ENCODE measurements at places on chromosomes 16 and 17.

DNA sequence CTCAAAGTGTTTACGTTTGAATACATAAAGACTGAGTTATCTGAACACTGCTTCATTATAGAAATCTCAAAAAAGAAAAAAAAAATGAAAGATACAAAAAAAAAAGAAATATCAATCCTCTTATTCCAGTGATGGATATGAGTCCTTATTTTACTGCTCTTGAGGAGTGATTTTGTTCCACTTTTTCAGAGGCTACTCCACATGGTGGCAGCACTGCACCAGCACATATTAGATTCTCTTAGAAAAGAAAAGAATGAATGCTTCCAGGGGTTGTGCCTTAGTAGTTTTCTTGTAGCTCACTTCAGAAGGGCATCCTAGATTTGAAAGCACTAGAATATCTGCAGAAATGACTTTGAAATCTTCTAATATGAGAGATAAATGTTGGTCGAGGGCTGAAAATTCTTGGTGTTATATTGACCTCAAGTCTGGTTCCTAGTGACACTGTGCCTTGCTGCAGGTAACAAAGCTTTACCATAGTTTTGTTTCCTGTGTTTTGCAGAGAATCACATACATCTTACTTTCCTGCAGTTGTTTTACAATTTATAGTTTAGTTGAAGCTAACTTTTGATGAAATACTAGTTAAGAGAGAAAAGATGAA, 25.9 kb downstream of the AP2B1 start:
- DNase-seq: peak; percentile 52

- no peak for DNase-seq
Measured at GRCh38 chr17:57563958-57564357, 181.1 kb downstream of the CCDC182 start.

GRCh38 chr17:78378225-78379130, at the start of gene PGS1:
Gene PGS1, plus strand, starts transcription at chr17:78378649. Its CDS starts 17 bp downstream, at chr17:78378666.
- DNase-seq: peak; percentile 80

DNA sequence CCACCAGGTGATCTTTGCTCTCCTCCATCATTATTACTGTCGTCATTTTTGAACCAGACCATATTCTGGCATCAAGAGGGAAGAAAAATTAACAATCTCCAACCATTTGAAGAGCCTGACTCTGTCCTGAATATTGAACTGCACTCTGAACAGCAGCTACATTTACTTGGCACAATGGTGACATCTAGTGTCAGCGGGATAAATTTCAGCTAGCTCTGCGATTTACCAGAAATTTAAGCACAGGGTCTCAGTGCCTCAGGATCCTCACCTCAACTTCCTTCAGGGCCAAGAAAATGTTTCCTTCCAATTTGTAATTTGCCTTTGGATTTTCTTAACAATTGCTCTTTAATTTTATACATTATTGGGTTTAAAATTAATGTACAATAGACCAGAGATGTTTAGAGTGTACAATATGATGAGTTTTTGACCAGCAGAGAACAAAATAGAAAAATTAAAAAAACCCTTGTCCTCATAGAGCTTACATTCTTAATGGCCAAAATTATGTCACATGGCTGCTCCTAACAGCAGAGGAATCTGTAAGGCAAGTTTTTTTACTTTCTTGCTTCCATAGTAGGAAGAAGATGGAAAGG, 10.7 kb upstream of the ZNF19 start:
- DNase-seq: peak; percentile 68

DNA sequence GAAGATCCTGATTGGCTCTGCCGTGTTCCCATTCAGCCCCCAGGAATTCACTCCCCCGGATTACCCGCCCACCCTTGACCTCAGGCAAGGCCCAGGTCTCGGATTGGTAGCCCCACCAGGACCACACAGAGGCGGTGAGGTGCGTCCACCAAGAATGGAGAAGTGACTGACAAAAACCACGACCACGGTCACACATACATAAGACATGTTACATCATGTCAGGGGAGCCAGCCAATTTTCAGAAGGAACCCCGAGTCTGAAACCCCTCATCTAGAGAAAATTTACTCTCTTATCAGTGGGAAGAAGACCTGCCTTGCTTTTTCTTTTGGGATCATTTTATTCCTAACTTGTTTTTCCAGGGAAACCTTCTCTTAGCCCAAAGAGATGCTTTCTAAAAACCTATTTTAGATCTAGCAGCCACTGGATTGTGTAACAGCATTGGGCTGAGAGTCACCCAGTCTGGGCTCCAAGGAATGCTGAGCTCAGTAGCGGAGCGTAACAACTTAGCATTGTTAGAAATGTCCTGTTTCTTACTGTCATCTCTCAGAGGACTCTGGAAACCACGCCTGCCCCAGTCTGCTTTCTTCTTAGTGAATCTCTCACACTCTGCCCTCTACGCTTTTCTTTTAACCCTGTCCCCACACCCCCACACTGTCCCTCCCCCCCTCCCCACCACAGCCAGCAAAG, 164.1 kb downstream of the CMIP start:
- DNase-seq: peak; percentile 58

- DNase-seq: no peak
Measured at GRCh38 chr17:67836205-67836987, 11.1 kb downstream of the BPTF start.

DNA sequence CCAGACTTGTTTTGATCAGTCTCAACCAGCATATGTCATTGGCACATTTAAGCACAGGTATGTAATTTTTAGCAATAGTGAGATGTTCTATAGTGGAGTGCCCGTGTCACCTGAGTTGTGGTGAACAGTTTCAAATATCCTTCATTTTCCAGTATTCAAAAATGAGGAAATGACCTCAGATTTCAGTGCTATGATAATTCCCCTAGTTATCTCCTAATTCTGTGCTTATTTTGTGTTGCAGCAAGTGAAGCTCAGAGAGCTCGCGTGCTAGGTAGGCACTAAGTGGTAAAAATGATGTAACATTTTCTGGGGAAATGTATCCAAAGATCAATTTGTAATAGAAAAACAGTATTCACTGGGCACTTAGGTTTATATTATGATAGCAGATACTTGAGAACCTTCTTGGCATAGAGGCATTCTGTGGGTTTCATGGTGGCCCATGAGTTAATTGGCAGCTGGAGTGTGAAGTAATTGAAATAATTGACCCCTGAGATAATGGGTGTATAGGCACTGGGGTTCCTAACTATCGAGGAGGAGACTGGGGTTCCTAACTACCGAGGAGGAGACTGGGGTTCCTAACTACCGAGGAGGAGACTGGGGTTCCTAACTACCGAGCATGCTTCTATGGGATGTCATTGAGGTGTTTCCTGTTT, 159.1 kb downstream of the PRKCA start:
- DNase-seq: no peak

DNA sequence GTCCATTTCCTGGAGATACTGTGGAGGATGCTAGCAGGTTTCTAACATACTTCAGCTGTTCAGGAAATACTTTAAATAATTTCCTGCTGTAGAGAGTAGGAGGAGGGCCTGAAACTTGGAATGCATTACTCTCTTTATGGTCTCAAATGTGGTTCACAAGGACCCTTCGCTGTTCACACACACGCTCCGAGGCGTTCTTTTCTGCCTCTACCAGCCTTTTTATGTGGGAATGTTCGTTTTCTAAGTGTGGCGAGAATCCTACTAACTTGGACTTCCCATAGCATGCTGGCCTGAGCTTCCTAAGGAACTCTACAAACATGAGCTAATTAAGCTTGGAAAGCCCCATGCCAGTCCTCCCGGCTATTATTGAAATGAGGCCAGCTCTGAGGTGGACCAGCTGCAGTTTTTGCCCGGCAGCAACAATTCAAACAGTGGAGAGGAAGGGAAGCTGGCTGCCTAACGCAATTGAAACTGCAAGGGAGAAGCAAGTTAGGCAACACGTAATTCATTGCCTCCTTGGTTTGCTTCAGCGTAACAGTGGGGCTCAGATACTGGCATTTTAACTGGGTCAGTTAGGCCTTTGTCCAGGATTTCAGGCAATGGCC, 18.9 kb downstream of the KPNA2 start:
- DNase-seq: peak; percentile 49

- no peak for DNase-seq
Measured at GRCh38 chr16:52488837-52489289, 58.1 kb downstream of the TOX3 start.

DNA sequence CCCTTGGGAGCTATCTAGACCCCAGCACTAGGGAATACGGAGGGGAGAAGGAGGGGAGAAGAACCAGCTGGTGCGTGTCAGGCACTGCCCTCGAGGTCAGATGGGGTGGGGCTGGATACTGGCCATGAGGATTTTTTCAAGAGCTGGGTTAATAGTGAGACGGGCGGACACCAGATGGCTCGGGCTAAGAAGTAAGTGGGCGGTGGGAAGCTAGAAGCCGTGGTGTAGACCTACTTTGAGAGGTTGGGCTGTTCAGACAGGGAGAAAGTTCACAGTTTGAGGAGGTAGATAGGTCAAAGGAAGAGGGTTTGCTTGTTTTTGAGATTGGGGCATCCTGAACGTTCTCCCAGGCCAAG, 303.8 kb downstream of the SEC14L1 start:
- no peak for DNase-seq

DNA sequence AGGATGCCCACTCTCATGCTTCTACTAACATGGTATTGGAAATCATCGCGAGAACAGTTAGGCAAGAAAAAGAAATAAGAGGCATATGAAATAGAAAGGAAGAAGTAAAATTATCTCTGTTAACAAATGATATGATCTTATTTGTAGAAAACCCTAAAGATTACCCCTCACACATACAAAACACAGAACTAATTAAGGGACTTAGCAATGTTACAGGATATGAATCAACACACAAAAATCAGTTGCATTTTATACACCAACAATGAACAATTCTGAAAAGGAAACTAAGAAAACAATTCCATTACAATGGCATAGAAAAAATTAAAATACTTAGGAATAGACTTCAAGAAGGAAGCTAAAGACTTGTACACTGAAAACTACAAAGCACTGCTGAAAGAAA, 2.7 kb upstream of the CAPNS2 start:
- no peak for DNase-seq

- DNase-seq: peak; percentile 81
Measured at GRCh38 chr17:27496437-27496943, 40.2 kb downstream of the KSR1 start.

DNA sequence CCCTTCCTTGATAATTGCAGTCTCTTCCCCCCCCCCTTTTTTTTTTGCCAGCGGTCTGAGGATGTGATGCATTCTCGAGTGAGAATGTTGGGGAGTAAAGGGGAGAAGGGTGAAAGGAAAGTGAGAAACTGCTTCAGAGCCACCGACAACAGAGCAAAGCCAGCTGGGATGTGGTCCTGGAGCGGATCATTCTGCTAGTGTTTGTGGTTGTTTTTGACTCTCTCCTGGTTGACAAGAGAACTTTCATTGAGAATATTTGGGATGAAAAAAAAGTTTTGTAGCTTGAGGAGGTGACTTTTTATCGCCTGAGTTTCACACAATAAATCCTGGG, 1.3 kb downstream of the NF1 start:
- no peak for DNase-seq

GRCh38 chr16:67883872-67884261, 818 bp upstream of the NRN1L start:
- DNase-seq: peak; percentile 53

DNA sequence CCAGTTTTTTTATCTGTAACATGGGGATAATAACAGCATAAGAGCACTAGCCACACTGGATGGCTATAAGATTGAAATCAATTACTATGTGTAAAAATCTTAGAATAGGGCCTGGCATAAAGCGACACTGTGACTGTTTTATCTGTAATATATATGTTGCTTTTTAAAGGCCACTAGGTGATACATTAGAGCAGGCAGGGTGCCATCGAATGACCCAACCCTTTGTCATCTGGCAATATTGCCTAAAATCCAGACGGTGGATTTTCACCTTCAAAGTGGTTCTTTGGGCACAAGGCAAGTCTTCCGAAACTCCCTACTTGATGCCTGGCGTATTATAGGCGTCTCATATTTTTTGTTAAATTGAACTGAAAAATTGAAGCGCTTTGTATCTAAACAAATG, 69.1 kb downstream of the PRKCA start:
- no peak for DNase-seq

- no peak for DNase-seq
Measured at GRCh38 chr17:37041932-37042331, 93.2 kb downstream of the AATF start.

- no peak for DNase-seq
Measured at GRCh38 chr16:17305694-17306093, 165.1 kb downstream of the XYLT1 start.

DNA sequence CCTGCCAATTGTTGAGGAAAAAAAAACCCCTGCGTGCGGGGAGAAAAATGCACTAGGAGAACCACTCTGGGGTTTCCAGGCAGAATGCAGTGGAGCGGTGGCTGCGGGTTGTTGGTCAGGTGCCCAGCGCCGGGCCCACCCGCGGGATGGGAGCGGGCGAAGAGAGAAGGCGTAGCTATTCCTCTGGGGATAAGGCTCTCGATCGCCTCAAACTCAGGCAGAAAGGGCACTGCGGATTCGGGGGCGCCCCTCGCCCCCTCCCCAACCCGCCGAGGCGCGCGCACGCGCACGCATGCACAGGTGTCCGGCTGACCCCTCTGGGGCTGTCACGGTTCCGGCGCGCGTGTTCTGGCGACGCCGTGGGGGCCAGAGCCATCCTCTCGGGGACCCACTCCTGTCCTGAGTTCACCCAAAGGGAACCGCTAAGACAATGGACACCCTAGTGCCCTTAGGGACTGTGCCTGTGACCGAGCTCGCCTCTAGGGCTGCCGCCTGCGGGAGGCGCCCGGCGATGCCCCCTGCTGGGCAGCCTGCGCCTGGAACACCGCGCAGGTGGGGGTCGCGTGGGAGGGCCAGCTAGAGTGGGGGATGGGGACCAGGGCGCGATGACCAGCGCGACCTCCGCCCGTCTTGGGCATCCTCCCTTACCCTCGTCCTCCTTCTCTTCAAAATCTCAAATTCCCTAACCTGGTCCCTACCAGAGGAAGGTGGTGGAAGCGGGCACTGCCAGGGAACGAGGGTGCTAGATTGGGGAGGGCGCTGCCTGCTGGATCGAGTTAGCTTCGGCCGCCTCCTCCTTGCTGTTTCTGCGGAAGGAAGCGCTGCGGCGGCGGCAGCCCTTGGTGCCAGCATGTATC, 14.4 kb upstream of the CBX8 start:
- peak; percentile 61 for DNase-seq

- DNase-seq: no peak
Measured at GRCh38 chr17:74745548-74746177, 2.8 kb upstream of the NHERF1 start.

GRCh38 chr17:74280093-74280513, 6.1 kb downstream of the DNAI2 start:
- DNase-seq: no peak

DNA sequence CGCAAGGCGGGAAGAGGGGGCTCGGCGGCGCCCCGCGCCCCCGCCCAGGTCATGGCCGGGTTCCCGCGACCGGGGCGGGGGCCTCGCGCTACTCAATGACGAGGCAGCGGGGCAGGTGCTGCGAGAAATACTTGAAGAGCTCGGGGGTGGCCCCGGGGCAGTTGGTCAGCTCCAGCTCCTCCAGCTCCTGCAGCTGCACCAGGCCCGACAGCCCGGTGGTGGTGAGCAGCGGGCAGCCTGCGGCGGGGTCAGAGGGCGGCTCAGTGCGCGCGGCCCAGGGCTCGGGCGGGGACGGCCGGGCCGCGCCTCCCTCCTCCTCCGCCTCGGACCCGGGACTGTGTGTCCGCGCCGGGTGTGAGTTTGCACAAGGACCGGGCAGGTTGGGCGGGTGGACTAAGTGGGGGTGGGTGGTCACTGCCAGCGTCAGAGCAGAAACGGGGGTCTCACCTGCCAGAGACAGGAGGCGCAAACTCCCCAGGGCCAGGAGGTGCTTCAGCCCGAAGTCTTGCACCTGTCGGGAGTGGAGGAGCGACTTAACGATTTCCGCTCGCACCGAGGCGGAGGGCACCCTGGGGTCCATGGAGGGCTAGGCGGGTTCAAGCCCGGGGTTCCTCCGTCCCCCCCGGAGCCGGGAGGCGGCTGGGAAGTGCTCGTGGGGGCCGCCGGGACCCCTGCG, 4.1 kb upstream of the WDR24 start:
- DNase-seq: no peak

- DNase-seq: no peak
Measured at GRCh38 chr17:58316260-58316960, 12.2 kb downstream of the TSPOAP1 start.
